LNCaP clone FGC (cell line): ENCODE measurements at places on chromosomes 7 and 10.

DNA sequence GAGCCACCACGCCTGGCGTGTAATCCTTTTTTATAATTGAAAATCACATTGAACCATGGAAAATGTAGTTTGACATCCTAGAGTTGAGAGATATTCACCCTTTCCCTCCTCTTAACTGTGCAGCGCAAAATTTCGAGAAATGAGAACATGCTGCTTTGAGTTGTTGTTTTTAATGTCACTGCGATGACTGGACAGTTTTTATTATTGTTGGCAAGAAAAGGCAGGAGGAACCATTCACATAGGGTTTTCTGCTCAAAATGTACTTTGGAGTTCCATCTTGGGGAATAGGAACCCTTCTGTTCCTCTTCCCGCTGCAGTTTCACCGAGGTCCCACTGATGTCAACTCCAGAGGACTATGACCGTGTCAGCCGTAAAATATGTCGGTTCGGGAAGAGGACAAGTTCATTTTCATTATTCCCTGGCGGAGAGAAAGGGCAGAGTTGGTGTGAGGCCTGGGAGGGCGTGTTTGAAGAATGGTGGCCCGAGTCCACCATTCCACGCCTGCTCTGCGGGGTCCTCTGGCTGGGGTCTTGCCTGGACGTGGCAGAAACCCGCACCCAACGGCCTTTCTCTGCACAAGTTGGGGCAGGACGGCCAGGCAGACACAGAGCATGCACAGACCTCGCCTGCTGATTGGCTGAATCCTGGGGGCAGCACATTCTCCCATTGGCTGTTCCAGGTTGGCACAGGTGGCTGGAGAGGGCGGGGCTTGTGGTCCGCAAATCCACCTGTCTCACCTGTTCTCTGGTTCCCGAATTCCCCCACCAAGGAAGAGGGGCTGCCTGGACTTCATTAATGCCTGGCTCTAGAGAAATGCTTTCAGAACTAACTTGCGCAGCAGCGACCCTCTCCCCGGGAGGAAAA, 105.1 kb upstream of the TCF7L2 start:
- DNase-seq, result no peak

DNA sequence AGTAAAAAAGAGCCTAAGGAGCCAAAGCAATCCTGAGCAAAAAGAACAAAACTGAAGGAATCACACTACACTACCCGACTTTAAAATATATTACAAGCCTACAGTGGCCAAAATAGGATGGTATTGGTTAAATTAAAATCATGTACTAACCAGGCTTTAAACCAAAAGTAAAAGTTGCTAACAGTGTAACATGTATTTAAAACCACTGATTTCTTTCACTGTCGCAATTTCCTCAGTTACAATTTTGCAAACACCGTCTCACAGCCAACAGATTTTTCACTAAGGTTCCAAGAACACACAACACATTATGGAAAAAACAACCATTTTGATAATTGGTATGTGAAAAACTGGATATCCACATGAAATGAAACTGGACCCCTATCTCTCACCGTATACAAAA, 74.0 kb downstream of the JMJD1C start:
- DNase-seq, result no peak

GRCh38 chr10:75444781-75445386, 13.5 kb downstream of the LRMDA start:
- DNase-seq, result peak; percentile 6

GRCh38 chr10:95425592-95426465, 135.0 kb upstream of the PDLIM1 start:
- no peak for DNase-seq

- no peak for DNase-seq
Observed at GRCh38 chr7:22377703-22378102, 20.7 kb upstream of the RAPGEF5 start.

DNA sequence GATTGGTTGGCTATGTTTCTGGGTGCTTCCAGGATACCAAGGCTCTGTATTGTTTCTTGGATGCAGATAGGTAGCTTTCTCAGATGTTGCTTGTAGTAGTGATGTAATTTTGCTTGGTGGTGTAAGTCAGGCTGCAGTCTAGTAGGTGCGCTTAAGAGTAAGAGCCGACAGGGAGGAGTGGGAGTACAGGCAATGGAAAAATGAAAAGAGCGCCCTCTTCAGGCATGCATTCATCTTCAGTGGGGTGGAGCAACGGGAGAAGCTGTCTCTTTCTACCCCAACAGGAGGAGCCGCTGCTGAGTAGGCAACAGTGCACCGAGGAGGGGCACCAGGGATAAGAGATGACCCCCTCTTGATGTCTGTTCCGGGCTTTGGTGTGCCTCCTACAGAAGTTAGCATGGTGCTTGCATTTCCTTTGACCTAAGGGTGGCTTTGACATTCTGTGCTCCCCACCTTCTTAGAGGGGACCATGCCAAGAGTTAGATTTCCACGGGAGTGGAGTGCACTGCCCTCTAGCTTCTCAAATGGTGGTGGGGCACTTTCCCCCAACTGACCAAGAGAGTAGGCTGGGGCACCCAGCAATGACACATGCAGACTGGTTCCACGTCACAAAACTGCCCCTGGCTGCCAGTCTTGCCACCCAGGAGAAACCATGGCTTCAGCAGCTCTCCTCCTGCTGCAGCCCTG, 56.1 kb downstream of the ZNF783 start:
- no peak for DNase-seq

DNA sequence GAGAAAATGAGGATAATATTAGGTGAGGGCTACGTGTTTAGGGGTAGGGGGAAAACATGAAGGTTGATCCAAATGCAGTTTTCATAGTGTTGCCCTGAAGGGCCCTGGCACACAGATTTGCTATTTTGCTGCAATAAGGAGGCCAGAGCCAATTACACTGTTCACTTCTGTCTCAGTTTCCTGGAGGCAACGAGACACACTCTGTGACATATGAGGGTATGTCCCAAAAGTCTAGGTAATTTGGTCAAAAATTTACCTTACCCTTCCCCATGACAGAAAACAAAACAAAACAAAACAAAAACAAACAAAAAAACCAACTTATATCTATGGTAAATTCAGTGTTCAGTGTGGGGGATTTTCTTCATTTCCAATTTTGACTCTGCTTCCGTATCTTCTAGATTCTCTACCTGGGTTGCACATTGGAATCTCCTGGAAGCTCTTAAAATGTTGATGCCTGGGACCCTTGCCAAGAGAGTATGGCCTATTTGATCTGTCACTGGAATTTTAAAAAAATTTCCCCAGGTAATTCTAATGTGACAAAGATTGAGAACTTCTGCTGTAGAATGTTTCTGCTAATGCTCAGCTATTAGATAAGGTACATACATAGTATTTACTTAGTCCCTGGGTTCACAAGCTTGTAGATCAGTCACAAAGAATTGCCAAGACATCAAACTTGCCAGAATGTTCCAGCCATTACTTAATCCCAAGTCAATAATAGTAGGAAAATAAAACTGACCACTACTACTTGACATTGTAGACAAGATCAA, 139.5 kb downstream of the SEMA3E start:
- no peak for DNase-seq

GRCh38 chr10:129937351-129937751, 26.7 kb downstream of the EBF3 start:
- DNase-seq, result no peak

- no peak for DNase-seq
Observed at GRCh38 chr7:27767374-27767773, 27.4 kb downstream of the TAX1BP1 start.

DNA sequence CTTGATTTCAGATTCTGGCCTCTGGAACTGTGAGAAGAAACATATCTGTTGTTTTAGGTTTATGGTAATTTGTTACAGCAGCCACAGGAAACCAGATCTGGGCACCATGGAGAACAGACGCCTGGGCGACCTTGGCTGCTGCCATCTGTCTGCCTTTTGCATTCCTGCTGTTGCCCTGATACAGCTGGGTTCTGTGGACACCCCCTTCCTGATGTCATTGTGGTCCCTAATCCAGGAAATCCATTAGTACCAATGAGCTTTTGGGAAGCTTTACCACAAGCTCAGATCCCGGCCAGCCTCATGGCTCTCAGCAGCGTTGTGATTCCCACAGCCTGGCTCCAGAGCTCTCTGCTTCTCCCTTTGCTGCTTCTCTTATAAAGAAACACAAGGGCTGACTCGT, 174.2 kb upstream of the NPS start:
- no peak for DNase-seq

- DNase-seq, result no peak
Observed at GRCh38 chr10:25573316-25573715, 360.7 kb upstream of the MYO3A start.

- DNase-seq, result no peak
Observed at GRCh38 chr10:14698111-14698828, 76.4 kb downstream of the FAM107B start.

DNA sequence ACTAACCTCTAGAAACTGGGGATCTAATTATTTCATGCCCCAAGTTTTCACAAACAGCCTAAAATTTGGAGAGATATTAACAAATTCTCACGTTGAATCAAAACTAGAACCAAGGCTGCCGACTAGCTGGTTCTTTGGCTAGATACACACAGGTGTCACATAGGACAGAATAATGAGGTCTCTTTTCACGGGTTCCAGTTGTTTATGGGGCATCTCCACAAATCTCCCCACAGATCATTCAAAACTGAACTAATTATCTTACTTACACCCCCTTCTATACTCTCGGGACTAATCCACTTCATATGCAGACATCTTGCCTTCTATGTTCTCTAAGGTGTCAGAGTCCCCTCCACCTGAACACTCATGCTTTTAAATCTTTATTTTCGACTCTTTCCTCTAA, 16.4 kb upstream of the OR2AE1 start:
- no peak for DNase-seq

GRCh38 chr10:95260397-95260881, 30.4 kb downstream of the PDLIM1 start:
- DNase-seq, result no peak

DNA sequence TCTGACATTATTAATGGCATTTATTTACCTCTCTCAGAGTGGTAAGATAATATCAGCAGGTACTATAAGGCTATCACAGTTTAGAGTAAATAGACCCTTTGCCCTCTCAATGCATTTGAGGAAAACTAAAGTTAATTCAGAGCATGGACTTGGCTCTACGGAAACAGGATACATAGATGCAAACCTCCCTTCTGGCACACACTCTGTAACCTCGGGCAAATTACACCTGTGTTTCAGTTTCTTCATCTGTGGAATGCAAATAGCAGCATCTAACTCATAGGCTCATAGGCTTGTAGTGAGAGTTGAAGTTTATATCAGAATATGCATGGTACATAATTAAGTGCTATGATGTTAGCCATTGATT, 5.6 kb downstream of the RAPGEF5 start:
- DNase-seq, result peak; percentile 87

DNA sequence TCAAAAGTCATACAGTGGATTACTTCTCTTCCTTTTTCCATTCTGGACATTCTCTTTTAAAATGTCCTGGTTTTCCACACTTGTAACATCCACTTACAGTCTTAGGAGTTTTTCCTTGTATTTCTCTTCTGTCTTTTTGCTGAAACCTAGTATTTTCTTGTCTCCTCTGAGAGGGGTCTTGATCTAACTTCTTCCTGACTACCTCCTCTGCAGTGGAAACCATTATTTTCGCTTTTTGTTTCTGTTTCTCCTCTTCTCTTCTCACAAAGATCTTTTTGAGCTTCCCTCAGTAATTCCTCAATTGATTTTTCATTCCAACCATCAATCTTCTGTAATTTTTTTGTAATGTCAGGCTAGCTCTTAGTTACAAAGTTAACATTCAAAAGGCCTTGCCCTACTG, 23.7 kb upstream of the ELOVL3 start:
- no peak for DNase-seq

DNA sequence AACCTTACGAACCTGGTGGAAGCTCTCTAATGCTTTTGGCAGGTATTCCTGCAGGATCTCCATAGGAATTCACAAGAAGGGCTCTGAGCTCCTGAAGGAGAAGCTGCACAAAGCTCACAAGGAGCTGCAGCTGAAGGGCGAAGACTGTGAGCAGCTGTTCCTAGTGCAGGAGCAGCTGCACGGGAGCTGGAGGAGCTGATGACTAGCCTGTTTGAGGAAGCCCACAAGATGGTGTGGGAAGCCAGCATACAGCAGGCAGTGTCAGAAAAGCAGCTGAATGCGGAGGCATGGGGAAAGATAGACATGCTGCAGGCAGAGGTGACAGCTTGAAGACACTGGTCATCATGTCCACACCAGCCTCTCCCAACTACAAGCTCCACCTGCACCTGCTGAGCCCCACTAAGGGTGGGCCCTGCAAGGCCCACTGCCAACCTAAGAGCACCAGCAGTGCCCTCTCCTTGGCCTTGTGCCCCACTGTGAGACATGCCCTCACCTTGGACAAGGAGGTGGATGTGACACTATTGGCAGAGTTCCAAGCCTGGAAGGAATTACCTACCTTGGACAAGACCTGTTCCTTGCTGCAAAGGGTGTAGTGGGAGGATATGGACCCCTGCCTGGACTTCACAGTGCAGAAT, 250.6 kb downstream of the BBS9 start:
- DNase-seq, result no peak

DNA sequence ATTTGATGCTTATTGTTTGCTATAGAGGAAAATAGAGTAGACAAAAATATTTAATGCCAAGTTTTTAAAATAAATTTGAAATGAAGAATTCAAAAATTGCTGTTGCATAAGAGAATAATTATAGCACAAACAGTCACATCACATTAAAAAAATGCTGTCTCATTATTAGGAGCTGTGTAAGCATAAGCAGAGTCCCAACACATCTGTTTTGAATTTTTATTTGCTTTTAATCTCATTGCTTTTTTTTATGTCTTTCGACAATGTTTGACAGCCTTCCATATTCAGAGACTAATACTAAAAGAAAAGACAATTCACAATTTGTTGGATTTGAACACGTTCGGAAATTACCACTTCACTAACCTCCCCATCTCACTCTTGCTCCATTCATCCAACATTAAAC, 143.5 kb downstream of the TFPI2 start:
- no peak for DNase-seq

GRCh38 chr10:49609006-49609282, 1.2 kb upstream of the SLC18A3 start:
- DNase-seq, result no peak

- DNase-seq, result no peak
Observed at GRCh38 chr10:96124230-96125141, 5.6 kb upstream of the ZNF518A start.

GRCh38 chr10:125799451-125800182, 23.4 kb downstream of the UROS start:
- no peak for DNase-seq

DNA sequence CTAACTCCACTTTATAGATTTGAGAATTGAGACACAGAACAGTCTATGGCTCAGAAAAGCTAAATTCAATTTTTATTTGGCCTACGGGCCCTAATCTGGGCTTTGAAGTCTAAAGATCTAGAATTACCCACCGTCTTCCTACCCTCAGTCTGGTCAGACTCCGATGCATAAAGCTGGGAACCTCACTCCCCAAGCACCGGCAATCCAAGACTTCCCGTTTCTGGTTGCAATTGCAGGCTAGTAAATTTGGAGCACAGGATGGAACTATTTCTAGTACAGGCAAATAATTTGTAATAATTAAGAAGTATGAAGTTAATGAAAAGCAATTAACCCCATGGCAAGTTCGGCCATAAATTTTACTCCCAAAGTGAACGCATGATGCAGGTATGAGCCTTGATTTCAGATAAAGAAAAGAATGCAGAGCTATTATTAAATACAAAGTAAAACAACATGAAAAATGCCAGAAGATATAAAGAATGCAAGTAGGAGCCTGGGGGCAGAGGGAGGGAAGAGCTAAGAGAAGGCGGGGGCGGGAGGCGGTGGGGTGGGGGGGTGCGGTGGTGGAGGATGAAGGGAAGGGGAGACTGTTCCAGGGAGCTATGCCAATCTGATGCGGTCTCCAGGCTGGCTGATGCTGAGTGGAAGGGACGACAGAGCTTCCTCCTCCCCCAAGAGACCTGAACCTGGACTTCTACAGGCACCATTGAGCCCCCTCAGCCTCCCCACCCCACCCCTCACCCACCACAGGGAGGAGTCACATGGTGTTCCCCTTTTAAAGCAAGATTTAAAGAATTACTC, 45.1 kb downstream of the BPGM start:
- DNase-seq, result no peak
